Central memory CD8-positive, alpha-beta T cell (primary cell): ENCODE measurements at places on chromosomes 1 and 21.
A peak's percentile ranks its signal among the peaks of the same experiment; 100 is the strongest.

GRCh38 chr21:31354604-31355443 lies 10.8 kb upstream of the TIAM1 start:
- DNase-seq, result peak; percentile 17

GRCh38 chr21:35616090-35616489 lies 444.2 kb downstream of the SETD4 start:
- DNase-seq, result no peak

DNA sequence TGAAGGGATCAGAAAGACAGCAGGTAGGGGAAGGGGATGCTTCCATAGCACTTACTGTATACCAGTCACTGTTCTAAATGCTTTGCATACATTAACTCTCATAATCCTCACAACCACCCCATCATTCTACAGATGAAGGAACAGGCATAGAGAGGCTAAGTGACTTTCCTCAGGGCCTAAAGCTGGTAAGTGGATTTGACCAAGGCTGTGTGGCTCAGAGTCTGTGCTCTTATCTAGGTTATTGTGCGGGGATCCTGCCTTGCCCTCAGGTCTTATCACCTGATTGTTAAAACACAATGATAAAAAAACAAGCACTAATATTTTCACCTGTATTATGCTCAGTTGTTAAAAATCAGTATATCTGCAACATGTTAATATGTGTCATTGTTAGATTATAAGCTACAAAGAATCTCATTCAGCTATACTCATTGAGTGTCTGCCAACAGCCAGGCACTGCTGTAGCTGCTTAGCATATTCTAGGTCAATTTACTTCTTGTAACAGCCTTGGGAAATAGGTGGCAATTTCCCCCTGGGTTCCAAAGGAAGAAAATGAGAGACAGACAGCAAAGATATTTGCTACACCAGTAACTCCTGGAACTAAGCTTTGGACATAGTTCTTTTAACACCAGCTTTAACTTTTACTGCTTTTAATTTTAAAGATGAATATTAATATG lies 38.6 kb upstream of the RBM15 start:
- no peak for DNase-seq

GRCh38 chr1:111720977-111721786 lies 18.0 kb downstream of the INKA2 start:
- DNase-seq, result no peak

GRCh38 chr1:105072850-105073249 lies 1323.2 kb downstream of the AMY1C start:
- no peak for DNase-seq

DNA sequence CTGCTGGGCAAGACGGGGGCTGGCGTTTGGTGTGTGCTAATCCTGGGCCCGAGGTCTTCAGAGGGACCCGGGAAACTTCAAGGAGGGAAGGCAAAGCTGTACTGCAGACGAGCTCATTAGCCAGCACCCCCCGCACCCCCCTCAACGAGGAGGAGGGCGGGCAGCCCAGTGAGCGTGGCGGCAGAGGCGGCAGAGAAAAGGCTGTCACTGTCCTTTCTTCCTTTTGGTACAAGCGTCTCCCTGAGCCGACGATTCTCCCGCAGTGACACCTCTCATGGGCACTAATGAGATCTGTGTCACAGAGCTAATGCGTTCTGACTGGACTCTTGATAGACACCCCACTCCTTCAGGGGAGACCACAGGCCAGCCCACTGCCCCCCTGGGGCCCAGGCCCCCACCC lies 29.5 kb downstream of the DMAP1 start:
- no peak for DNase-seq

- DNase-seq, result no peak
Measured at GRCh38 chr1:57820356-57821095, 396.7 kb upstream of the DAB1 start.

GRCh38 chr1:46110521-46110920 lies 21.9 kb downstream of the PIK3R3 start:
- no peak for DNase-seq

GRCh38 chr1:32501865-32502264 lies 37.0 kb downstream of the ZBTB8B start:
- DNase-seq, result no peak

DNA sequence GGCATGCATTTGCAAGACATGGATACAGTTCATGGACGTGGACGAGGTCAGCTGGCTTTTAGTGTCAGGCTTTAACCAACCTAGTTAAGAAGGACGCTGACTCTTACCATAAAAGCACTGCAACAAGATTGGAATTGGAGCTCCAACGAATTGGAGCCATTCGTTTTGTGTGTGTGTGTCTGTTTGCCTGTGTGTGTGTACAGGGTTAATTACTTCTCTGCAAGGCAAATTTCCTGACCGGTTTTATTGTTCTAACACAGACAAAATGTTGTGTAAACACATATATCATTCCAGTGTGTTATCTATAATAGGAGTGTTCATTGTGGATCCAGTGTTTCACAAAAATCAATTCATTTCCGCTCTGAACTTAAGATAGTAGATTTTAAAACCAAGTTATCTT lies 7.9 kb downstream of the ITSN1 start:
- DNase-seq, result no peak

DNA sequence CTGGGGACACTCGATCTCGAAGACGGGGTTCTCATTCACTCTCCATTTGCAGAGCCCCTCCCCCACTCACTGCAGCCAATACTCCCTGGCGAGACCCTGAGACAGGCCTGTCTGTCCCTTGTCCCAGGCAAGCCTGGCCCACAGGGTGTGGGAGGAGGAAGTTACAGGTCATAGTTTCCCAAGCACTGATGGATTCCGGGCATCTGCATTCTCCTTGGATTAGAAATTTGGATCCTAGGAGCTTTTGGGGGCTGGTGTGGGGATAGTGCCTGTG lies 11.3 kb downstream of the WNT3A start:
- DNase-seq, result no peak

GRCh38 chr1:10220200-10220599 lies 9.8 kb downstream of the KIF1B start:
- DNase-seq, result no peak

GRCh38 chr1:33608825-33609400 lies 136.5 kb downstream of the ZSCAN20 start:
- no peak for DNase-seq

DNA sequence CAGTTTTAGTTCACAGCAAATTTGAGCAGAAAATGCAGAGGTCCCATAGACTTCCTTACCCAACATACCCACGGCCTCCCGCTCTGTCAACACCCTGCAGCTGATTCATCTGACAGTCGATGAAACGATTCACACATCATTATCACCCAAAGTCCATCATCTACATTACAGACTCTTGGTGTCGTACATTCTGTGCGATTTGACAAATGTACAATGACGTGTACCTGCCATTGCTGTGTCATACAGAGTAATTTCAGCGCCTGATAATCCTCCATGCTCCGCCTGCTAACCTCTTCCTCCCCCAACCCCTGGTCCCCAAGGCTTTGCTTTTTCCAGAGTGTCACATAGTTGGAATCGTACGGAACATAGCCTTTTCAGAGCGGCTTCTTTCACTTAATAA lies 94.7 kb upstream of the SLC25A33 start:
- no peak for DNase-seq

DNA sequence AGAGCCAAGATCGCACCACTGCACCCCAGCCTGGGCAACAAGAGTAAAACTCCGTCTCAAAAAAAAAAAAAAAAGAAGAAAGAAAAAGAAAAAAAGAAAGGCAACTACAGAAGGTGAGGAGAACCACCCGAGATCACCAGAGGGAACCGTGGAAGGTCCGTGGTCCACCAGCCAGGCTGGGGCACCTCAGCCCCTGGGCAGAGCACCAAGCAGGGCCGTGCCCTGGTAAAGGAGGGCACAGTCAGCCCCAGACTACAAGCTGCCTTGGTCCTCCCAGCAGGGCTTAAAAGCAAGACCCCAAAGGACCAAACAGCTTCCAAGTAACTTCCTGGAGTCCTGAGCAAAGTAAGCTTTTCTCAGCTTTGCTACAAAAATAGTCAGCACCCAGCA lies 8.8 kb upstream of the SAMD11 start:
- no peak for DNase-seq

GRCh38 chr1:83011265-83011664 lies 987.7 kb downstream of the TTLL7 start:
- no peak for DNase-seq

- DNase-seq, result no peak
Measured at GRCh38 chr1:159902541-159902940, 2.6 kb upstream of the CFAP45 start.

GRCh38 chr1:22206551-22207125 lies 63.7 kb upstream of the WNT4 start:
- DNase-seq, result no peak

- DNase-seq, result no peak
Measured at GRCh38 chr1:211942583-211942982, 92.8 kb downstream of the INTS7 start.

DNA sequence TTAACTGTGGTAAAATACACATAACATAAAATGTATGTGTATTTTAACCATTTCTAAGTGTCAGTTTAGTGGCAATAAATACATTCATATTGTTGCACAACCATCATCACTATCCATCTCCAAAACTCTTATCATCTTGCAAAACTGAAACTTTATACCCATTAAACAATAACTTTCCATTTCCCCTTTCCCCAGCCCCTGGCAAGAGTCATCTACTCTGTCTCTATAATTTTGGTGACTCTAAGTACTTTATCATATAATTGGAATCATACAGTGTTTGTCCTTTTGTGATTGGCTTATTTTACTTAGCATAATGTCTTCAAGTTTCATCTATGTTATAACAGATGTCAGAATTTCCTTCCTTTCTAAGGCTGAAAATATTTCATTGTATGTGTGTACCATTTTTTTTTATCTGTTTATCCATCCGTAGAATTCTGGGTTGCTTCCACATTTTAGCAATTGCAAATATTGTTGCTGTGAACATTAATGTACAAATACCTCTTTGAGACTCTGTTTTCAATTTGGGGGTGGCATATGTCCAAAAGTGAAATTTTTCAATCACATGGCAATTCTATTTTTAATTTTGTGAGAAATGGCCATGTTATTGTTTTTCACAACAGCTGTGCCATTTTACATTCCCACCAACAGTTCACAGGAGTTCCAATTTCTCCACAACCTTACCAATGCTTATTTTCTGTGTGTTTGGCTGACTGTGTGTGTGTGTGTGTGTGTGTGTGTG lies 153.9 kb upstream of the GORAB start:
- no peak for DNase-seq

DNA sequence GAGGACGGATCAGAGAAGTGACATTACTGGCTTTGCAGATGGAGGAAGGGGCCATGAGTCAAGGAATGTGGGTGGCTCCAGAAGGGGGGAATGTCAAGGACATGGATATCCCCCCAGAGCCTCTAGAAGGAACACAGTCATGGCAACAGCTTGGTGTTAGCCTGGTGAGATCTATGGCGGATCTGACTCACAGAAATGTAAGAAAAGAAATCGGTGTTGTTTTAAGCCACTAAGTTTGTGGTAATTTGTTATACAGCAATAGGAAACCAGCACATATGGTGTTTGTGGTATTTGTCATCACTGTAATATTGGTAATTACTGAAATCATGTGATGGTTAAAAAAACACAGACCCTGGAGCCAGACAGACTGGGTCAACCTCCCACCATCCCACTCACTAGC lies 236.2 kb downstream of the SETD4 start:
- DNase-seq, result no peak

DNA sequence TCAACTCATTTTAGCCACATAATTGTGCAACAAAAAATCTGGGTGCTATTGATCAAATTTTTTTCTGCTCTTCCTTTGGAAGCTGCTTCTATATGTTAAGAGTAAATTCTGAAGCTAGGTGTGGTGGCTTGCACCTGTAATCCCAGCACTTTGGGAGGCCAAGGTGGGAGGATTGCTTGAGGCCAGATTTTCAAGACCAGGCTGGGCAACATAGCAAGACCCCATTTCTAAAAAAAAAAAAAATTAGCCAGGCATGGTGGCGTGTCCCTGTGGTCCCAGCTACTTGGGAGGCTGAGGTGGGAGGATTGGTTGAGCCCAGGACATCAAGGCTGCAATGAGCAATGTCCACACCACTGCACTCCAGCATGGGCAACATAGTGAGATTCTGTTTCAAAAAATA lies 24.3 kb upstream of the RSBN1 start:
- no peak for DNase-seq

DNA sequence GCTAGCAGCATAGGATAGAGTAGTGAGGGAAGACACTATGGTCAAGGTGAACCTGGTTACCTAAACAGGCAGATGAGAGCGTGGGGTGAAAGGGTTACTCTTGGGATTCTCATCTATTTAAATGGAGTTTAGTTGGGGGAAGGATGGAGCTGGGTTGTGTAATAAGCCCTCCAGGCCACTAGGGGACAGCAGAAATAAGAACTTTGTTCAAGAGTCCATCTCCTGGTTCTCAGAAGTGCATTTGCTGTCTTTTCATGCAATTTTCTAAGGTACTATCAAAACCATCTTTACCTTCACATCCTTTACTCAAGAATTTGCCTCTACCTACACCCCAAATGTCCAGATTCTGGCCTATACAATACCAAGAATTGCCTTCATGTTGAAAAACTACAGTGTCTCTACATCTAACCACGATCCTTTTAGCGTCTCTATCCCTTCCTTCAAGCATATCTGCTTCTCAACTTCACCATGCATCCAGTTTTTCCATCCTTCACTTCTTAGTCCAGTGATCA lies 28.0 kb downstream of the SLAMF1 start:
- no peak for DNase-seq

DNA sequence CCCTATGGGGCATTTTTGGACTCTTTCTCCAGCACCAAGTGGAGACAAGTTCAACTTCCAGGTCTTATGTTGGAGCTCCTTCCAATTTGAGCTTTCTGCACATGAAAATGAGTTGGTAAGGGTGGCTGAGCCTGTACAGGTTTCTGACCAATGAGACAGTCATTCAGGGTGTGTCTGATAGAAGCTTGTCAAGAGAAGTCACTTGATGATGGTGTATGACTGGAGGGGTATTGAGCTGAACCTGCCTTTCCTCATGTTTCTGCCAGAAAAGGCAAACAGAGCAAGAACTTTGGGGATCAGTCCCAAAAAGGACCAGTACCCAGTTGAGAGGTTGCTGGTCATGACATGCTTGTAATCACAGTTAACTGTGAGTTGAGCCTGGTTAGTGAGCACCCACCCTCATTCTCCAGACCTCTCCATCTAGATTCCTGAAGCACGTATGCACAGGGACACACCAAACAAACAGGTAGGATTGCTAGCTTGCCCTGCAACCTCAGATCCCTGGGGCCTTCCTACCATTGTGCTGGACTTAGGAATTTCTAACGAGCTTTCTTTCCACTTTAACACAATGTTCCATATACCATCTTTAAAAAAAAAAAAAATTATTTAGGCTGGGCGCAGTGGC lies 26.6 kb downstream of the FAM89A start:
- DNase-seq, result no peak

- no peak for DNase-seq
Measured at GRCh38 chr21:40436261-40436660, 410.7 kb downstream of the DSCAM start.
